SHP77 (cell line): ENCODE measurements at places on chromosomes 2 and 18.

DNA sequence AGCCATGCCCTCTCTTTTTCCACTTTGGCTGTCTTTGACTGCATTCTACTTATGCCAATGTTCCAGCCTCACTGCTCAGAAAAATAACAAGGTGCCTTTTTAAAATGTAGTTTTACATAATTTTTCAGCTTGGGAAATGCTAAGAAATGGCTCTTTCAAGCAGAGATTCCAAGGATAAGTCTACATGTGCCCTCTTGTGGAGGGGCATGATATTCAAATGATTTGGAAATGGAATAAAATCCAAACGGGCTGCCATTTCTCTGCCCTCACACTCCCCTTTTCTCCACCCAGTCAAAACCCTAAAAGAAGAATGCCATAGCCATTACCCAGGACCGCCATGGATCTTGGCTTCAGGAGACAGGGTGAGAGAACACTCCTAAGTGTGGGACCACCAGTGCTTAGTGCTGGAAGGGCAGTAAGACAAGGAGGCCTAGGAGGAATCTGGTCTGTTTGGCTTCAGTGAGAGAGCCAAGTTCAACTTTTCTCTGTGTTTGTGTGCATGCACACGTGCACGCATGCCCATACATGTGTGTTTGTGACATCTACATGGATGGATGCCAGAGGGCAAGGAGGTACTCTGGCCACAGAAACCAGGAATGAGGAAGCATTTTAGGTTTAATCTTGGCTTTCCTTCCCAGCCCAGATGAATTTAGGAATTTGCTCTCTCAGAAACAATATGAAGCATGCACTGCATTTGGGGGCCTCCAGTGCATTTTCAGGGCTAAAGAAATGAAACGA, 174.0 kb upstream of the SLC14A2 start:
- DNase-seq, result no peak

DNA sequence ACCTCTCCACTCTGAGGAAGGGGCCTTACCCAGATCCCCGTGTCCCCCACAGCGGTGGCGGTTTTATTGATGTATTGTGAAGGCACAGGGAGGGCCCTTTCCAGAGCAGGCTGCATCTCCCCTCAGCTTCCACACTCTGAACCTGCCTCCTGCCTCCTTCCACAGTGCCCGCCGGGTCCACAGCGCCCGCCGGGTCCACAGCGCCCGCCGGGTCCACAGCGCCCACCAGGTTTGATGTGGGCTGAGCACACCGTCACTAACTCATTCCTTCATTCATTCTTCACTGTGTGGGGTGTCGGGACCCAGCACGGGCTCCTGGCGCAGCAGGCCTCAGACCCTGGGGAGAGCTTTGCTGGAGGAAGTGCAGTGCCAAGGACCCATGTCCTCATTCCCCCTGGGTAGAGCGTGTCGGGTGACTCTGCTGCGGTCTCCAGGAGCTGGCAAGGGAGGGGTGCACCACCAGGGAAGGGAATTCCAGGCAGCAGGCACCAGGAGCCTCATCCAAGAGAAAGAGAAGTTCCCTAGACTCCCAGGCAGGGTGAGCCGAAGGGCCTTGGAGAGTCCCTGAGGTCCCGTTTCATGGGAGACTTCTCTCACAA, 57.1 kb downstream of the HPCAL1 start:
- DNase-seq, result no peak

DNA sequence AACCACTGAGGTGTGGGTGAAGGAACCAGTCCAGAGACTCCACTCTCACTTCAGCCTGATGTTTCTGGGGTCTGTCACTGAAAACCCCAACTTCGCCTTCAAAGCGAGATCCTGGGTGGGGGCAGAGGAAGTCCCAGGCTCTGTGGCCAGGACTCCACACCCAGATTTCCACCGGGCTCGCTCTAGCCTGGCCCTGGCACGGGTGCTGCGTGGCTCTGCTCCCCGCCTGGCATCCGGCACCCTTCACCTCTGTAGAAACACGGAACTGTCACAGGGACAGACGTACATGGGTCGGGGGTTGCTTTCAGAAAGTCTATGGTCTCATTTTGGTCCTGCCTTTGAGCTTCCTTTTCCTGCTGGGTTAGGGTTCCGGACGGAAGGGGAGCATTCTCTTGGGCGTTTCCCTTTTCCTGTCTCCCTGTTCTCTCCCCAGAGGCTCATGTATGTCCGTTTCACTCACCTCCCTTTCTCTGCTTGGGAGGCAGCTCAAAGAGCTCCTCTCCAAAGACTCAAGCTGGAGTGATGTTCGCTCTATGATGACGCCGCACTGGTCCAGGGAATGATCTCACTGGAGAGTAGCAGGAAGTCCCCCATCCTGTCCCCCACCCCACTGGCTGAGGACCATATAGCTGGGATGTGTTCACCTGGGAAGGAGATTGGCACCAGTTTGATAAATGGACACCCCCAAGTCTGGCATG, 41.5 kb downstream of the ODC1 start:
- DNase-seq, result no peak

DNA sequence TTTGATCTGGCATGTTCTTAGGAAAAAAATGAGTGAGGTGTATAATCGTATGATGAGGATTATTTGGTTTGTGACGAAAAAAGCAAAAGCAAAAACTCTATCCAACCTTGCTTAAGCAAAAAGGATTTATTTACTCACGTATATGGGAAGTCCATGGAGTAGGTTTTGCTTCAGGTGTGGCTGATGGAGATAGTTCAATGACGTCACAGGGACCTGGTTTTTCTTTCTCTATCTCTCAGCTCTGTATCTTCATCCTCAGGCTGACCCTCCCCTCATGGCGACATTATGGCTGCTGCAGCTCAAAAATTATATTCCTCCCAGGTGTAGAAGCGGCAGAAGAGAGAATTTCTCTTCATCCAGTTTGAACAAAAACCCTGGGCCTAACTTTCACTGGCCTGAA, 8.9 kb downstream of the TMSB10 start:
- no peak for DNase-seq

GRCh38 chr2:175742367-175742766, 259.7 kb downstream of the LNPK start:
- DNase-seq, result no peak

- no peak for DNase-seq
Observed at GRCh38 chr2:89842180-89842908, 1150.9 kb downstream of the RPIA start.

DNA sequence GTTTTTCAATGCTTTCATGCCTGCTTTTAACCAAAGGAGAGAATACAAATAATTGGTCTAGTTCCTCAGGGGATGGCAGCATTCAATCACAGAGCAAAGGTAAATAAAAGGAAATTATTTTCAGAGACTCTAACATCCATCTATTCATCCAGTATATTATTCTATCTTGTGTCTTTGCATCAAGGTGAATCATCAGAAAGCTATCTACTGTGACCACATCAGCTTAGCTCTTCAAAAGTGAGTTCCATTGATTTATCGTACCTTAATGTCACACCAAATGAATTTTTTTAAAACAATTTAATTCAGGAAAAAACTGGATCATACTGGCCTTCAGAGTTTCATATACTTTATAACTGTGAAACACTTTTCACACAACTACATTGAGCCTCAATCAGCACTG, 66.1 kb downstream of the CHN1 start:
- DNase-seq, result no peak

DNA sequence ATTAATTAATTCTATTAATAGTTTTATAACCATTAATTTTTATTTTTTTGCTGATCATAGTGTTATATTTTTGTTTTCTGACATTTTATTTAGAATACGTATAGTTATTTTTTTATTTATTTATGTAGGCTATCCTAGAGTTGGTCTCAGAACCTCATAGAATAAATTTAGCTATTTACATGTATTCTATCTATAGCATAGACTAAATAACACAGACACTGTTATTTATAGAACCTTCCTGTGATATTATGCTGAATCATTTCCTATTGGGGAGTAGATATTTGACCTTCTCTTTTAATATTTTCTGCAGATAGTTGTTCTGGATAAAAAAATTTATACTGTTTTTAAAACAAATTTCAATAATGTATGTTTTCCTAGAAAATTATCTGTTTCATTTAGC, 20.2 kb downstream of the ARHGEF33 start:
- DNase-seq, result no peak

- DNase-seq, result peak; percentile 28
Observed at GRCh38 chr2:112582314-112582746, 2.1 kb upstream of the CHCHD5 start.

- no peak for DNase-seq
Observed at GRCh38 chr2:119700866-119701265, 21.9 kb downstream of the TMEM177 start.

DNA sequence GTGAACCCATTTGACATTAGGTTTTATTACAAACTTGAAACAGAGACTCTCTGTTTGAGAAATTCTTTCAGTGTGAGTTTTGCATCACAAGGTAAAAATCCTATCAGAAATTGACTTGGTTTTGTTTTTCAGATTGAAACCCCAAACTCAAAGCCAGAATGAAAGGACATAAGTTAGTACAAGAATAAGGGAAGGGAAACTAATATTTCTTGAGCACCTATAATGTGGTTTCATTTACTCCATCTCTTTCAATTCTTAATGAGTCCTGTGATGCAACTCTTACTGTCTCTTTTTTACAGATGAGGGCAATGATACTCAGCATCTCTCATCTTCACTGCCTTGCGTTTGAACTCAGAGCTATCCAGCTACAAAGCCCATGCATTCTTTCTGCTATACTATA, 210.0 kb upstream of the SIX3 start:
- DNase-seq, result no peak

- DNase-seq, result no peak
Observed at GRCh38 chr18:44740000-44740399, 59.3 kb downstream of the SETBP1 start.

- DNase-seq, result no peak
Observed at GRCh38 chr18:75341267-75341666, 86.2 kb downstream of the SMIM21 start.

GRCh38 chr2:96306370-96306769, 1.0 kb upstream of the SNRNP200 start:
- no peak for DNase-seq

DNA sequence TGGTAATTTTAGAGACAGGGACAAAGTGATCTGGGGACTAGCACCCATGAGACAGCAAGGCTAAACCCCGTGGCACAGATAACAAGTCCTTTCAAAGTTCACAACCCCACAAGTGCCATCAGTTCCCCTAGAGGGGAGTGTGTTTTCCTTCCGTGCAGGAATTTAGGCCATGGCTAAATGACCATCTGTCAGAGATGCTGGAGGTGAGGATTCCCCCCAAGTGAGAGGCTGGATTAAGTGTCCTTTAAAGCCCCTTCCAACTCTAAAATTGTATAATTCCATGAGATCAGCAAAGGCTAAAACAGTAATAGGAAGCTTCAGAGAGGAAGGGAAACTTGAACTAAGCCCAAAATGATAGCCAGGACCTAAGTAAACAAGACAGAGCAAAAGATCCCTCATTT, 8.7 kb downstream of the FEZ2 start:
- DNase-seq, result no peak

DNA sequence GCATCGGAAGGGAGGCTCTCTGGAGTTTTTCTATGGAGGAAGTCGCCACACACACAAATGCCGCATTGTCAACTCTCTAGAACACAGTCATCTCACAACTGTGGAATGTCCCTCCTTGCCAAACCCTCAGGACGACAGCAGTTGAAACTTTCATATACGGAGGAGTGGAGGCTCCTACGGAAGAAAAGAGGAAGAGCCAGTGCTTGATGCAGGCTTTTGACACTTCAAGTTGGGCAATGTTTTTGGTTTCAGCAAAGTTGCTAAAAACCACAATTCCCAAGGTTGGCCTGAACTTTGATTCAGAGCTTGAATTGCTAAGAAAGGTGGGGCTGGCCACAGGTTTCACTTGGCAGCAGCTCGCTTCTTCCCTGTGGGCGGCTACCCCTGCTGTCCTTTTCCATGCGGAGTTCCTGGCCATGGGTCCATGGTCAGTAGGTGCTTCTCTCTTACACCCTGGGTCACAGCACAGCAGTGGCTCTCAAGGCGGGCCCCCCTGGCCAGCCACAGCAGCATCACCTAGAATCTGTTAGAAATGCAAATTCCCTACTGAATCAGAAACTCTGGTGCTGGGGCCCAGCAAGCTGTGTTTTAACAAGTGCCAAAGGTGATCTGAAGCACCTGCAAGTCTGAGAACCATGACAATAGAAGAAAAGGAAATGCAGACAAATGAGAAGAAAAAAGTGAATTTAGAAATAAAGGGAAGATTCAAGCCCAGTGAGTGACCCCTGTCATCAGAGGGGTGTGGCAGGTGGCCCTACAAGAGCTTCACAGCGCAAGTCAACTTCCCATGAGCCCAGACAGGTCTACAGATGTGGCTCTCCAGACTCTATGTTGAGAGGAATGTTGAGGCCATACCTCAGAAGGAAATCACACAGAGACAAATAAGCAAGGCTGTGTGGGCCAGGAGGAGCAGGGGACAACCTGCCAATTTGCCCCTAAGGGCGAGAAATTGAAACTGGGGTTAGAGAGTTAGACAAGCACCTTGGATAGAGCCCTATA, 856.4 kb downstream of the RNF144A start:
- DNase-seq, result no peak

DNA sequence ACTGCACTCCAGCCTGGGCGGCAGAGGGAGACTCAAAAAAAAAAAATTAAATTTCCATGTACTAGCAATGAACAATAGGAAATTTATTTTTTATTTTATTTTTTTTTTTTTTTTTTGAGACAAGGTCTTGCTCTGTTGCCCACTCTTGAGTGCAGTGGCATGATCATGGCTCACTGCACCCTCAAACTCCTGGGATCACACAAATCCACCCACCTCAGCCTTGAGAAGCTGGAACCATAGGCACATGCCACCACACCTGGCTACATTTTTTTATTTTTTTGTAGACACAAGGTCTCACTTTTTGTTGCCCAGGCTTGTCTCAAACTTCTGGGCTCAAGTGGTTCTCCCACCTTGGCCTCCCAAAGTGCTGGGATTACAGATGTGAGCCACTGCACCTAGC, 16.9 kb downstream of the CNOT9 start:
- no peak for DNase-seq

GRCh38 chr2:121855510-121855909, 100.1 kb downstream of the TSN start:
- no peak for DNase-seq

DNA sequence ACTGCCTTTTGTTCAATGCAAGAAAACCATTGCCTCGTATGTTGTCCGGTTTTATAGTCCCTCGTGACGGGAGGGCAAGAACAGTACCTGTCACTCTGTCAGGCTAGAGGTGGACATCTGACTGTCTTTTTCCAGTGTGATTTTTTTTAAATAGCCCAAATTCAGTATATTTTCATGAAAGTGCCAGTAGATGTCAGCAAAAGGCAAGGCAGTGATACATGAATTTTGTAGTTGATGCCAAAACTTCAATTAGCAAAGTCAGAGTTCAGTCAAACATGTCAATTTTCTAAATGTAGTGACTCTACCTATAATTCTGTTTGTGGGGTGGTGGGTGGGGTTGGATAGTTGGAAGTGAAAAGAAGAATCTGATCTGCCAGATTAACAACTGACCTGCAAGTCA, 296.0 kb upstream of the MC4R start:
- DNase-seq, result no peak

- DNase-seq, result no peak
Observed at GRCh38 chr2:181937473-181937872, 45.9 kb downstream of the ITPRID2 start.

- peak; percentile 18 for DNase-seq
Observed at GRCh38 chr18:46623541-46623940, 33.5 kb downstream of the LOXHD1 start.
